ENCODE measurements at places on chromosomes 2 and 18. TPM values are rescaled to one million over a fixed set of nuclear protein-coding genes. Genes with fewer than 3 reads are reported as not detected.

The RAD51AP2 gene
- total RNA-seq = not detected

GRCh38 chr2:10790228-10790973 lies 22.2 kb downstream of the PDIA6 start:
- DNase-seq = no peak

DNA sequence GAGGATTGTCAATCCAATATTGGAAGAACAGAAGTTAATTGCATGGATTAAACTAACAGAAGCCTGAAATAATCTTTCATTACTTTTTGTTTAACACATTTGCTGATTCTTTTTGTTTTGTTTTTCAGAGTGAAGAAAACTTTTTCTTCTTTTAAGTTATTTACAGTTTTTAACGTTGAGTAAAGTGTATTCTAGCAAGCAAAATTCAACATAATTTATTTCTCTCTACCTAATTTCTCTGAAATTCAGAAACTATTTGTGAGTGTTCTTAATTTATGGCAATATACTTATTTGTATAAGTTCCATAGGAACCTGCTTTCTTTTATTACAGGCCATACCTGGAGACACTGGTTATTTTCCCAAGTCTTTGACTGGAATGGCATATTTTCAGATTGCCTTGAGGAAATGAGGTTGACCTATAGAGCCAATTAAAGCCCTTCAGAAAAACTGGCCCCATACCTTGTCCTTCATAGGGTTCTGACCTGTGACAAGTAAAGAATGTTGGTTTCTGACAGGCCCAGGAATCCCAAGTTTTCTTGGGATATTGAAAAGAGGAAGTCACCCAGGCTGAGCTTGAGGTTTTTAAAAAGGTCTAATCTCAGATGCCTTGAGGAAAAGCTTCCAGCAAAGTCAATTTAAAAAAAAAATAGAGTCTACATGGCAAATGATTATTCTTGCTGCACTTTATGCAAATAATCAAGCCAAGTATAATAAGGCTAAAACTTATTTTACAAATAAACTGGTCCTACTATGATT lies 26.8 kb upstream of the LIPG start:
- DNase-seq = no peak

GRCh38 chr18:9726936-9727335 lies 18.8 kb downstream of the RAB31 start:
- DNase-seq = no peak

DNA sequence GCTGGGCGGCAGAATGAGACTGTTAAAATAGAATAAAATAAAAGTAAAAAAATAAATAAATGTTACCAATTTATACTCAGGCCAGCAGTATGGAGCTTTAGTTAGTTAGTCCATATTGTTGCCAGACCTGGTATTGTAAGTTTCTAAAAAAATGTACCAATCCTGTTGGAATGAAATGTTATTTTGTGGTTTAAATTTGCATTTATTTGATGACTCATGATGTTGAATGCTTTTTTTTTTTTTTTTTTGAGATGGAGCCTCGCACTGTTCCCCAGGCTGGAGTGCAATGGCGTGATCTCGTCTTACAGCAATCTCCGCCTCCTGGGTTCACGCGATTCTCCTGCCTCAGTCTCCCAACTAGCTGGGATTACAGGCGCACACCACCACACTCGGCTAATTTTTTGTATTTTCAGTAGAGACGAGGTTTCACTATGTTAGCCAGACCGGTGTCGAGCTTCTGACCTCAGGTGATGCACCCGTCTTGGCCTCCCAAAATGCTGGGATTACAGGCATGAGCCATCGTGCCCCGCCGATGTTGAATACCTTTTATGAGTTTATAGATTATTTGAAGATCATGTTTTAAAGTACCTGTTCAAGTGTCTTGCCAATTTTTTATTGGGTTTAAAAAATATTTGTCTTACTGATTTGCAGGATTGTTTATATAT lies 5.7 kb upstream of the PTPRN start:
- DNase-seq = no peak

The SOWAHC gene
- total RNA-seq = 0.28 TPM

DNA sequence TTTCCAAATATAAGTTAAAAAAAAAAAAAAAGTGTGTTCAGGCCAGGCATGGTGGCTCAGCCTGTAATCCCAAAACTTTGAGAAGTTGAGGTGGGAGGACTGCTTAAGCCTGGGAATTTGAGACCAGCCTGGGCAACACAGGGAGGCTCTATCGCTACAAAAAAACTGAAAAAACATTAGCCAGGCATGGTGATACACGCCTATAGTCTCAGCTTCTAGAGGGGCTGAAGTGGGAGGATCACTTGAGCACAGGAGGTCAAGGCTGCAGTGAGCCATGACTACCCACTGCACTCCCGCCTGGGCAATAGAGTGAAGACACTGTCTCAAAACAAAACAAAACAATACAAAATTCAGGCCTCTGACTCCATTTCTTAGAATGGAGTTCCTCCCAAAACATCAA lies 9.2 kb downstream of the USP37 start:
- no peak for DNase-seq
